ENCODE measurements at places on chromosomes 12 and 14.

GRCh38 chr14:103445806-103446205 is 60.6 kb downstream of the MARK3 start:
- DNase-seq: no peak

DNA sequence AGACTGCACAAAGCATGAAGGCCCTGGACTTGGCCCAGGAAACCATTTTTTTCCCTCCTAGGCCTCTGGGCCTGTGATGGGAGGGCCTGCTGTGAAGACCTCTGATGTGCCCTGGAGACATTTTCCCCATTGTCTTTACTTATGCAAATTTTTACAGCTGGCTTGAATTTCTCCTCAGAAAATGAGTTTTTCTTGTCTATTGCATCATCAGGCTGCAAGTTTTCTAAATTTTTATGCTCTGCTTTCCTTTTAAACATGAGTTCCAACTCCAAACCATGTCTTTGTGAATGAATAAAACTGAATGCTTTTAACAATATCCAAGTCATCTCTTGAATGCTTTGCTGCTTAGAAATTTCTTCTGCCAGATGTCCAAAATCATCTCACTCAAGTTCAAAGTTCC is 43.7 kb upstream of the TRHDE start:
- DNase-seq: no peak

- no peak for DNase-seq
Measured at GRCh38 chr12:45402288-45402687, 186.4 kb downstream of the ANO6 start.

GRCh38 chr14:64062381-64063115 is 209.7 kb downstream of the SYNE2 start:
- DNase-seq: no peak

GRCh38 chr14:36300337-36300736 is 20.1 kb downstream of the MBIP start:
- DNase-seq: no peak

GRCh38 chr12:71626098-71626497 is 37.5 kb downstream of the ZFC3H1 start:
- DNase-seq: no peak

GRCh38 chr14:54211551-54212308 is 185.1 kb upstream of the CDKN3 start:
- DNase-seq: no peak

DNA sequence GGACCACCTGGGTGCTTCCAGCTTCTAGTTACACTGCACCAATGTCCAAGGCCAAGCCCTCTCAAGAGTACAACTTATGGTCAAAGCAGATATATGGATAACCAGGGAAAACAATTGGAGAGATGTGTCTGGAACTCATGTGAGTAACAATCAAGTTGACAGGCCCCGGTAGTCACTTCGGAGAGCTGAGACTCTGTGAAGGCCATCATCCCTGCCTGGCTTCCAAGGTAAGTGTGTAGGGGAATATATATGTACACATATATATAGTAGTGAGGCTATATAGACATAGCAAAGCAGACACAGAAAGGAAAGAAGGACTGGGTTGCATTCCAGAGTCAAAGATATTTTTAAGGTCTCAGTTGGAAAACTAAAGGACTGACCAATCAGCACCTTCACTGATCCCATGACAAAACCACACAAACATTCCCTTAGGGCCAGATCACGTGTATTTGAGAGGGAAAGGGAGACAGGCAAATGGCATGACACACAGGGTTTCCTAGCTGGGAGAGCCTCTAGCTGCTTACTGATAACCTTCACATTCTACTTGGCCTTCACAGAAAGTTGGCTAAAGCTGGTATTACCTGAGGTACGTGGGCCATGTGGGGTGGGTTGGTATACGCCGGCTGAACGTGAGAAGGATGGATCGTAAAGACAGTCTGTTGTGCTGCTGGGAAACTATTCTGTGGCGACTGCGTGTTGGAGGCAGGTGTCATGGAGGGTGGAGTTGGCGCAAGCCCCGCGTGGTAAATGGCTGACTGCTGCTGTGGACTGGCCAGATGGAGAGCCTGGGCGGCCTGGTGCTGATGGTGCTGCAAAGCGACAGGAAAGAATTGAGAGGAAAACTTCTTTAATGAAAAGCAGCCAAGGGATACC is 50.0 kb downstream of the SH2B3 start:
- DNase-seq: no peak

DNA sequence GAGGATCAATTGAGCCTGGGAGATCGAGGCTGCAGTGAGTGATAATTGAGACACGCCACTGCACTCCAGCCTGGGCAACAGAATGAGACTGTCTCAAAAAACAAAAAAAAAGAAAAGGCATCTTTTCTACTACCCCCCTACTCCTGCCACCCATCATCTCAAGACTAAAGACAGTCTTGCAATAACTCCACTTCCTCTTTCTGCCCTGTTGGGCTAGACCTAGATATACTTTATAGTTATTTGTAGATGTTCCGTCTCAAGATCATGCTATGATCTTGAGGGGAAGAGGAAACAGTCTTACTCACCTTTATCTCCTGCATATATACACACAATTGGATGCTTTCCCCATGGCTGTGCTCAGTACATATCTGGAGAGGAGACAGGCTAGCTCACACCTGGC is 12.1 kb upstream of the ESPL1 start:
- no peak for DNase-seq

DNA sequence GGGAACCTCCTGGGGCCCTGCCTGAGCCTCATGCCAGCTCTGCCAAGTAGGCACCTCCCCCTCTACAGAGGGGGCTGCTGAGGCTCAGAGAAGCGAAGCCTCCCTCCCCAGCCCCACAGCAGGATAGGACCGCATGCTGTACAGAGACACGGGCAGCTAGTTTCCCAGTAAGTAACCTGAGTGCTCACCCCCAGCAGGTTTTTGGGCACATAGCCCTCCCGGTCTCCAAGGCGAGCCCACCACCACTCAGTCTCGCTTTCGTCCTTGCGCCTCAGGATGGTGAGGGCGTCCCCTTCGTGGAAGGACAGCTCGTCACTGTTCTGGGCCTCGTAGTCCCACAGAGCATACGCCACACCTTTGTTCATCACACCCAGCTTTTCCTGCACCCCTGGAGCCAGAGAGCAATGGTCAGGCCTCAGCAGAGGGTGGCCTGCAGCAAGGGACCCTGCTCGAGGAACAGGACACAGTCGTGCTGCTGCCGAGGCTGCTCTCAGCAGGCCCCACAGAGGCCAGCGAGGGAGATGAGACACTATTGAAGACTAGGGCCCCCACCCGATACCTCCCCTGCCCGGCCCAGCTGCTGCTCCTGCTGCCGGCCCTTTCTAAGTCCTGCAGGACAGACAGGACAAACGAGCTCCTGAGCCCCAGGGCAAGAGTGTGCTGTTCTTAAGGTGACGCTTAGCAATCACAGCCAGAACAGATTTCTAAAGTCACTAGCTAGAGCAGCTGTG is 20.4 kb downstream of the ZFYVE21 start:
- DNase-seq: no peak

DNA sequence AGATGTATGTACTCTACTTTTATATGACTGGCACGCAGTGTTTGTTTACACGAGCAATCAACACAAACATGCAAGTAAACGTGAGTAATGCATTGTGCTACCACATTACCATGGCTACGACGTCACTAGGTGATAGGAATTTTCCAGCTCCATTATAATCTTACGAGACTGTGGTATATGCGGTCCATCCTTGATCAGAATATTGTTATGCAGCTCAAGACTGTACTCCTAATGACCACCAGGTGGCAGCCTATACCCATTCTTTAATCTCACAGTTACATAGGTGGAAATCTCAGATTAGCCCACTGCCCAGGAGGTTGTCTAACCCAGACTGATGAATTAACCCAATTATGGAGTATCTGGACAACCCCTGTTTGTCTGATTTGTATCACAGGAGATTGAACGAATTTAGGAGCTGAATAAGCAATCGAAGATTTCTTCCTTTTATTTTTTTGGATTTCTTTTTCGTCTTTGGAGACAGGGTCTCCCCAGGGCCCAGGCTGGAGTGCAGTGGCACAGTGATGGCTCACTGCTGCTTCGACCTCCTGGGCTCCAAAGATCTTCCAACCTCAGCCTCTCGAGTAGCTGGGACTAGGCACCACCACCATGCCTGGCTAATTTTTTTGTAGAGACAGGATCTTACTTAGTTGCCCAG is 8.7 kb upstream of the TESPA1 start:
- DNase-seq: peak; percentile 15

DNA sequence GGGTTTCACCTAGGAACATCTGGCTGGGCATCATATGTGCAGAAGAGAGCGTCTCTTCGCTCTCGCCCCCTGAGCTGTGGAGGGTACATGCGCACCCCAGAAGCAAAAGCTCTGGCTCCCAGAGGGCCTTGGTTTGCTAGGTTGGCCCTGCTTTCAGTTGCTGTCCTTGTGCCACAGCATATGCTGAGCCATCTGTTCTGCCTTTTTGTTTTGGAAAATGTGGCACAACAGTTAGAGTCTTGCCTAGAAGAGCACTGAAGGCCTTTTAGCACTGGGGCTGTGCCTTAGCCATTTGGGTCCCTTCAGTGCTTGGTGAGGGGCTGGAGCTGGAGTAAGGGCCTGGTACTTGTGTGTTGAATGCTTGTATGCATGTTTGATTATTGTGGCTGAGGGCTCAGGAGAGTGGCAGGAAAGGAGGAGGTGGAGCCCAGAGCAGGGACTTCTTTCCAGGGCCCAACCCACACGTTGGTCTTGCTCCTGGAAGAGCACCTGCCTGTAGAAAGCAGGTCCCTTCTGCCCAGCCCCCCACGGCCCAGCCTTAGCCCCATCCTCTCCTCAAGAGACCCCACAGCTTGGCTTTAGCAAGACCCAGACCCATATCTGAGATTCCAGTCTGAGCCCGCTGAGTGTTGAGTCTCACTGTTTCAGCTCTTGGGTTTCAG is 113.7 kb downstream of the SLC25A47 start:
- no peak for DNase-seq

Data from progenitor cell of endocrine pancreas (in vitro differentiated cells).